ENCODE measurements at places on chromosomes 2 and 18.
A peak's percentile ranks its signal among the peaks of the same experiment; 100 is the strongest.

GRCh38 chr2:119609337-119609736, 65.1 kb downstream of the CFAP221 start:
- no peak for DNase-seq

GRCh38 chr2:146240391-146240790, 1604.4 kb upstream of the ACVR2A start:
- no peak for DNase-seq

DNA sequence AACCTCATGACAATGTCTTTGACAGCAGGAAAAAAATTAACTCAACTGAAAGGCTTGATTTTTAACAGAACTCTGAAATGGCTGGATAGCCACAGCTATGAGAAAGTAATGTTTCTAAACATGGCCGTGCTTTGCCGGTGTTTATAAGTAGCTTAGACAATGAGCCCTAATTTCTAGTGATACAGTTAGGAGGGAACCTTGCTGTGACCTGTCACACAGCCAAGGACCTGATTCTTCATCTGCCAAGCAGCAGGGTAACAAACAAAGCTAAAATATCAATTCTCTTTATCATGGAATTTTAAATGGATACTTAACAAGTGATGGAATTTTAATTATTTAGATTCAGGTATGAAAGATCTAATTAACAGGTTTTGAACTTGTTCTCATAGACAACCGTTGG, 24.3 kb upstream of the DYNC2LI1 start:
- no peak for DNase-seq

- peak; percentile 25 for DNase-seq
These were observed 17.5 kb downstream of the STAT1 start for GRCh38 chr2:190996338-190996946.

- DNase-seq, result no peak
These were observed 102.5 kb upstream of the LDAH start for GRCh38 chr2:20925265-20925889.

- peak; percentile 41 for DNase-seq
These were observed 6.5 kb upstream of the ACTG2 start for GRCh38 chr2:73886357-73886756.

GRCh38 chr2:192877159-192877558, 682.4 kb upstream of the TMEFF2 start:
- no peak for DNase-seq

Measured in activated naive CD4-positive, alpha-beta T cell treated with Interleukin-2 at 50 U/mL for 16 hours (primary cell).